ENCODE measurements at places on chromosomes 7 and 10.

- DNase-seq, result no peak
Measured at GRCh38 chr7:103149808-103150180, 895 bp upstream of the NAPEPLD start.

GRCh38 chr10:36573246-36573645, 552.2 kb upstream of the ANKRD30A start:
- DNase-seq, result no peak

DNA sequence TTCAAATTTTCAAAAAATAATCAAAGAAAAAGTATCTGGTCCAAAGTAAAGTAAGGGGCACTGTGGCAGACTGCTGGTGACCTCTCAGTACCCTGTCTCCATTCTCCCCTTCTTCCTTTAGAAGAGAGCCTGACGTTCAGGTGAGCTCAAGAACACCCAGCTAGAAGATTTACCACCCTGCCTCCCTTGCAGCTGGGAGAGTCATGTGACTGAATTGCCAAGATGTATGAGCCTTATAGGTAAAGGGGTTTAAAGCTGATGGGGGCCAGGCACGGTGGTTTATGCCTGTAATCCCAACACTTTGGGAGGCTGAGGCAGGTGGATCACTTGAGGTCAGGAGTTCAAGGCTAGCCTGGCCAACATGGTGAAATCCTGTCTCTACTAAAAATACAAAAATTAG, 86.3 kb upstream of the NANOS1 start:
- DNase-seq, result no peak

DNA sequence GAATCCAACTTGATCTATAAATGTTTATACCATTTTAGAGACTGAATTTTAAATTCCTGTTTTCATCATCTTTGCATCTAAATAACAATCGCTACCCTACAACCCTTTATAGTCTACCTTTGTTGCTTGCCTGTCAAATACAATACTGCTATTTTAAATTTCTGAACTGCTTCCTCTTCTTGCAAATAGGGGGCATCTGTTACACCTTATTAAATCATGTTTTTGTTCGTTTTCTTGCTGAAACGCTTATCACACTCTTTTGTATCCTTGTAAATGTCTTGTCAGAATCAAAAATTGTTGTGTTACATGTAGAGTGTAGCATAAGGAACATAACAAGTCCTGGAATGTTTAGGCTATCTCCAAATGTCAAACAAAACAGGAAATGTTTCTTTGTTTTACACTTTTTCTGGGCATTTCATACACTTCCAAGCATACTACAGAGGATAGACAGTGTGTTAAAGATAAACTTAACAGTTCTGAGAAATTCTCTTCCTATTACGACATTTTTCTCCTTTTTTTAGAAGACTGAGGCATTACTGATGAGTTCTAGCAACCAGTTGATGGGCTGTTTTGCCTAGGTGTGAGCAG, 281.3 kb downstream of the GPR158 start:
- no peak for DNase-seq

GRCh38 chr10:4018054-4018511, 233.1 kb upstream of the KLF6 start:
- DNase-seq, result peak; percentile 12

- DNase-seq, result no peak
Measured at GRCh38 chr10:75197906-75198305, 12.7 kb upstream of the VDAC2 start.

GRCh38 chr10:129038522-129038921, 428.5 kb upstream of the MGMT start:
- DNase-seq, result no peak

GRCh38 chr10:16728266-16728665, 89.0 kb downstream of the RSU1 start:
- DNase-seq, result no peak

DNA sequence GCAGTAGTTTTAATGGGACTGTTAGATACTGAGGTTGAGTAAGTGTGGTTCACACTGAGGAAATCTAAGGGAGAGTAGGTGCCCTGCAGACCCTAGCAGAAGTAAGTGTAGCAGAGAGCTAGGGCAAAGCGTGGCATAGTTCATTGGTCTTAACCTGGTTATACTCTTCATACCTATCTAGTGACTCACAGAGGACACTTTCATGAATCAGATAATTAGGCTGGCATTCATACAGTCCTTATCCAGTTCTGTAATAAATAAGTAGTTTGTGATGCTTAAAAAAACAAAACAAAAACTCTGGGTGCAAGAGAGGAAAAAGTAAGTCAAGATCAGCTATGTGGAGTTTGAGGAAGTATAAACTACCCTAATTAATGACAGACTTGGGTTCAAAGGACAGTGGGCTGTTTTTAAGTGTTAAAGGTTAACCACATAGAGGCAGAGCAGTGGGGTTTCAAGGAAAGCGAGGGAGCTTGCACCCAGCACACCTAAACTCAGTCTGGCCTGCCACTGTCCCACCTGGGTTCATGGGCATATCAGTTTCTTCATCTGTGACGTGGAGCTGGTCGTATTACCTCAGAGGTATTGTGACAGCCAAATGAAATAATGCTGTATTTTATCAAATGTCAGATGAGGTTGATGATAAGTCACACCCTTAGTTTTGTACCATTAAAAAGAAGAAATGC, 27.1 kb downstream of the LMTK2 start:
- DNase-seq, result no peak

DNA sequence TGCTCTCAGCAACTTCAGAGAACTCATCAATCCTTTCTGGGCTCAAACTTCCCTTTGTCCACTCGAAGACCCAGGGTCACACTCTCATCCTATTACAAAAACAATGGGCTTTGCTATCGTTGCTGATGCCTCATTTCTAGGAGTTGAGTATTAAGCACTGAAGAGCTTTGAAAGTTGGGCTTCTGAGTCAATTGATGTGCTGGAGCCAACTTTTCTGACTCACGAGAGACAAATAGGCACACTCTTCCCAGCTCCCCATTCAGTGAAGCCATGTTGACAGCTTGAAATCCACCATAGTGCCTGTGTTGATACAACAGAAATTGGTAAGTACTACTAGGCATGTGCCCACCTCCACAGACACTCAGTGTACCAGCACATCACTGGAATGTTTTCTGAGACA, 97.5 kb upstream of the PRSS58 start:
- DNase-seq, result no peak

DNA sequence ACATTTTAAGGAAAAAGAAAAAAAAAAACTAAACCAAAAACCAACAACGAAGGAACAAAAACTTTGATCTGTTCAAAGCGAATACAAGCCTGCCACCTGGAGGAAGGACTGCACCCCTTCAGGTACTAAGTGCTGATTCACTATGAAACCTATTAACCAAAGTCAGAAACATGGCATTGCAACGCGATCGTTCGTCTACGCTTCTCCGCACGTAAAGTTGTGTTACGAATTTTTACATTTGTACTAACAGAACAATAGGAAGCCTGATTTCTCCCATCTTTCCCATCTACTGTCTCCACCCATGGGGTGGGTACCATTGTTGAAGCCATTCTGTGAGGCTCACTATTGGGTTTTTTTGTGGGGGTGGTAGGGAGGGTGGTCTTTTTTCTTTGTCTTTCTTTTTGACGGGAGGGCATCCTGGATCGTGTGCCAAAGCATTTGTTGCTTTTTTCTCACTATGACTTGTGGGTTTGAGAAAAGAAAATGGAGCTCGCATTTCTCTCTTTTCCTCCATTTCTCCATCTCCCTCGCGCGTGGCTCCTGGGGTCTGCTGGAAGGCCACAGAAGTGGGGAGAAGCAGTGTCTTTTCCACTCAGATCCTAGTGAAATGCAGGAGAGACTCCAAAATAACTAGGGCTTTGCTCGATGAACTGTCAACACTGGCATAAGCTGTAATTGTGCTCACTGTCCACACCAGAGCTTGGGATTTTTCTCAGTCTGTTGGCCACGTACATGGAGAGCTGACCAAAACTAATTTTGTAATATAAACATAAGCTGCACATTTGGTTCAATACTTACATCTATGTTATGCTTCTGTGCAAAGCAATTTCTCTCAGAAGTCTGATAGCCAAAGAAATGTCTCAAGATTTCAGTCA, 100.9 kb upstream of the YAE1 start:
- peak; percentile 22 for DNase-seq

DNA sequence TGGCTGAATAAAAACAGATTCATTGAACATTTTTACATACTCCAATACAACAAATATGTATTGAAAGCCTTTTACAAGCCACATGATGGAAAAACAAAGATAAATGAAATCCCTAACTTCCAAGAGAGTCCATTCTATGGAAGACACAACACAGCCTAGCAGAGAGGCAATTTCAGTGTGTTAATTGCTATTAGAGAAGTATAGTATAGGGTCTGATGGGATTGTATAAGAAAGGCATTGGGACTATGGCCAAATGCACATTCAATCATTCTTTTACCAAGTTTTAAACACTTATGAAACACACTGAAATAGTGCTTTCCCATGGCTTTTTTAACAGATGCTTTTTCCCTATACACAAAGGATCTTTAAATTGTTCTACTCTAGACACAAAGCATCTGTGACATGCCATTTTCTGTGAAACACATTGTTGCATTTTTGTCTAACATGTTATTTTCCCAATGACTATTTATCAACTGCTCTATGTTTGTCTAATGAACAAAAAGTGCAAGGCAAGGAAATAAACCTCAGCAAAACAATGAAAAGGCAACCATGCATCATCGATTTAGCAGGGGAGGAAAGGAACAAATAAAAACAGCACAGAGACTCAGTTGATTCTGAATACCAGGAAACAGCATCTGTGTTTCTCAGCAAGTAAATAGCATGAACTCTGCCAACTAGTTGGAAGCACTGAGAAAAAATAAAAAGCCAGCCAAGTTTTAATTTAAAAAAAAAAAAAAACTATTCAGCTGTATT, 42.4 kb upstream of the PHYHIPL start:
- no peak for DNase-seq

DNA sequence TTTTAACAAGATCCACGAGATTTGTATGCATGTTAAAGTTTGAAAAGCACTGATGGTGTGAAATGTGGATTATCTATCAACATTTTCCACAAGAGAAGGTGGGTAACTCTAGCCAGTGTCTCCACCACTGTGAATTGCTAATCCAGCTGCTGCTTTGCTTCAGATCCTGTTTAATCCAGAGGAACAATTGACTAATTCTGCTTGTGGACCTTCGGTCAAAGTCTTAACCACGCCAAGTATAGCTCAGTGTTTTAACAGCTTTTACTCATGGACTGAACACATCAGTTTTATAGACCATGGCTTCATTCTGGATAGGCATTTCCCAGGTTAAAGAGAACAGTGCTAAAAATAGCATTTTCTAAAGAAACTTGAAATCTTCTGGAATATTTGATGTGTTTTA, 23.5 kb downstream of the ADK start:
- no peak for DNase-seq

GRCh38 chr10:124348801-124349200, 69.9 kb downstream of the OAT start:
- DNase-seq, result no peak

Measured in CD4-positive, alpha-beta T cell treated with Interleukin-2 at 100 ng/mL for 4 hours (primary cell).